ENCODE measurements at places on chromosomes 6 and 20.

DNA sequence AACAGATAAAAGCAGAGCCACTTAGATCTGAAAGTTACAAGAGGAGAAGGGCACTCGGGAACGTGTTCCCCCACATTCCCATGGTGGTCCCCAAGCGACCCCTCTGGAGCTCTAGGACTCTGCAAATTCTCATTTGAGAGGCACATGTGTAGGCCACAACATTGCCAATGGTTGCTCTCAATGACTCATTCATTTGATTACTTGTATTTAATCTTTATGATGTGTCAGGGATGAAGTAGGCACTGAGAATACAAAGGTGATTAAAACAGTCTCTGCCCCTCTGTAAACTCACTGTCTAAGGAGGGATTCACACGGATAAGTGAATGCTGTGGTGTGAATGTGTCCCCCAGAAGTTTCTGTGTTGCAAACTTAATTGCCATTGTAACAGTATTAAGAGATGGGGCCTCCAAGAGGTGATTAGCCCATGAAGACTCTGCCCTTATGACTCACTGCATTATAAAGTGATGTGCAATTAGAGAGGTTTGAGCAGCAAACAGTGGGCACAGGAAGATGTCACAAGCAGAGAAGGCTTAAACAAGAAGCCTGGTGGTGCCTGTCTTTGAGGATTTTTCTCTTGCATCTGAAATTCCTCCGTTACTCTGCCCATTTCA is 34.0 kb upstream of the TRAM2 start:
- no peak for DNase-seq

DNA sequence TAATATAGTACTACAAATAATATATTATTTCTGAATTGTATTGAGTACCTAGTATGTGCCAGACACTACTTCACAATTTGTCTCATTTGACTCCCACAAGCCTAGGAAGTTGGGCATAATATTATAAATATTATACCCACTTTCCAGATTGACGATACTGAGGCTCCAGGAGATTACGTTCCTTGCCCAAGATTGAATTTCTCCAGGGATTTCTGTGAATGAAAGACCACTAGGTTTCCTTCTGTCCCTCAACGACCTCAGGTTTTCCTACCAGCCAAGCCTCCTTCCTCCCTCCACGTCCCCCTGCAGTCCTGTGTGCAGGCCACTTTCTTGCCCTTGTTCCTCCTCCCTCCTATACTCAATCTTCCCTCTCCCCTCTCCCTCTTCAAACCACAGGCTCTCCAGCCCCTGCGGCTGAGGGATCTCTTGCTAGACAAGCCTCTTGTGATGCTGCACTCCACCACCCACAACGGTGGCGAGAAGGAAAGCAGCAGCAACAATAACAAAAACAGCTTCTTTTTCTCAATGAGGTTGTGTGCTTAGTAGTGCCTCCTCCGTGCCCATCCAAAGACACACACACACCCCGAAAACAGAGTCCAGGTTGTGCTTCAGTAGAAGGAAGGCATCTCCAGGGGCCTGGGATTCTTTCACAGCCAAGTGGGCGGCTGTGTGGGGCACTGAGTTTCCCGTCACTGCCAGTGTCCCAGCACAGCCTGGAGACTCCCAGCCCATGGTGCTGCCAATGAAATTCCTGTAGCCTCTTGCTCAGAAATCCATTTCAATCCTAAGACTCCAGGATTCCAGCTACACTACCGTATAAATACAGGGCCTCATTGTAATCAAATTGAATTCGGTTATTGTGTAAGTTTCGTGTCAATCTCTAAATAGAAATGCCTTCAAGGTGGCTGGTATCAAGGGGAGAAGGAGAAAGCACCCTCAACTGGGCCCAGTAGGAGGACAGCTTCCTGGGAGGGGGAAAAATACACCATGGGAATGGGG is 94.4 kb downstream of the NCR2 start:
- no peak for DNase-seq

GRCh38 chr6:36493859-36494258 is 51.1 kb downstream of the KCTD20 start:
- no peak for DNase-seq

DNA sequence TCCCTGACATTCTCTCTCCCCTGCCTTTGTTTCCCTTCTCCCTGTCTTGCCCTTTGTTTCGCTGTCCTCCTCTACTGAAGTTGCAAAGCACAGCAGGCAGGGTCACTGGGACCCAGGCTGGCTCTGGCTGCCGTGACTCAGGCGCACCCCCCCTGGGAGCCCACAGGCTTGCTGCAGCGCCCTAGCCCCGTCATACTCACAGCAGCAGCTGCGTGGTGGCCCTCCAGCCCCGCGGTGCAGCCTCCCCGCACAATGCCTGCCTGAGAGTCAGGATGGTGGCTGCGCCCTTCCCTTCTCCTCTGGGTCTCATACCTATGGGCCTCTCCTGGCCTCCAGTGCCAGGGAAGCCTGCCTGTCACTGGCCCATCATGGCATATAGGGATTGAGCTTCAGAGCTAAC is 41.7 kb downstream of the TXNDC5 start:
- no peak for DNase-seq

- DNase-seq, result no peak
Measured at GRCh38 chr6:53192682-53193188, 44.1 kb upstream of the GCM1 start.

GRCh38 chr6:27141529-27142015 is 105.9 kb upstream of the PRSS16 start:
- no peak for DNase-seq

GRCh38 chr6:26152226-26153101 is 65.2 kb downstream of the HFE start:
- DNase-seq, result no peak

GRCh38 chr6:149454346-149454848 is 30.4 kb downstream of the ZC3H12D start:
- no peak for DNase-seq

DNA sequence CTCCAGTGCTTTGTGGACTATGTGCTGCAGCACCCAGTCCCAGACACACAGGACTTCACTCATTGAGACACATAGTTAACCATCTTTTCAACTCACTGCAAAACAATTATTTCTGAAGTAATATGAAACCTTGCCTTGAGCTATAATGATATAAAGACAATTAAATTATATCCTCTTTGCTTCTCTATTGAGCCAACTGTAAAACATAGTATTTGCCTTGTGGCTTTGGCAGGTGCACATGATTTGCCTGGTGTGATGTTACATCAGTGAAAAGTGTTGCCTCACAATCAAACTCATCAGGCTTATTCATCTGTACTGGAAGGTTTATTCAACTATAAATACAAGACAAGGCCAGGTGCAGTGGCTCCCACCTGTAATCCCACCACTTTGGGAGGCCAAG is 80.6 kb downstream of the NCOA7 start:
- DNase-seq, result no peak

DNA sequence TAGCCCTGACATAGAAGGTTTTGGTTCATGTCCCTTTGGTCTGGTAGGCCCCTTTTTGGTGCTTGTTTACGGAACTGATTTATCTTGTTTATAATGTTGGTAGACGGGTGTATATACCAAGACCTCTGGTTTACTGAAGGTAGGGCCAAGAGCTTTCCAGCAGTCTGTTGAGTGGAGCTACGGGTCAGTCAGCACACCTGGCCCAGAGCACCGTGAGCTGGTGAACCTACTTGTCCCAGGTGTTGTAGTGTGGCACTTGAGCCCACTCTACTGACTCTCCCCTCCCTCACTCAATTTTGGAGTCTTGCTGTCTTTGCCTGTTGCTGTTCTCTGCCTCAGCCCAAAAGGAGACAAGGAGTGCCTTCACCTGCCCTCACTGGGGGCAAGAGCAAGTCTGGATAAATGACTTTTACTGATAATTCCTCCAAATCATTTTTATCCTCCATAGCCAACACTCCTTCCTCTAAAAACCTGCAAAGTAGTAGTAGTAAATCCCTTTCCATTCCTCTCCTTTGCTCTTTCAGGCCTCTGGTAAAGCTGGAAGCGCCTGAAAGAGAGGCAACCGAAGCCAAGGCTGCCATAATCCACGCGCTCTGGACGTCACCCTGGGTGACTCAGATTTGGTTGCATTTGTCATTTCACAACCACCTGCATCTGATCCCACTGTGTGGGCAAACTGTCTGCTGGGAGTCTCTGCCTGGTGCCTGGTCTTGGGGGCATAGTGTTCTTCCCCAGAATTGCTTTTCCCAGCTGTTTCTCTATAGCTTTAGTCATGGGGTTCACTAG is 22.2 kb downstream of the RREB1 start:
- DNase-seq, result no peak

DNA sequence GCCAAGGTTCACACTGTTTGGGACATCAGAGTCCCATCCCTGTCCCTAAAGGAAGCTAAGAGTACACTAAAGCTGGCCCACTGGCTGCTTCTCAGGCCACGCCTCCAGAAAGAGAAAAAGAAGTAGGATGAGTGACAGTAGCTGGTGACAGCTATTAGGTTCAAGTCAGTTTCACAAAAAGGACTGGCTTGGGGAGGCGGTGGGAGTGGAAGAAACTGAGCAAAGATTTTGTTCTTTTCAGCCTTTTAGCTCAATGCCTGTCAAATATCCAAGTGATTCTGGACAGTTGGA is 374.7 kb downstream of the ZFAND3 start:
- DNase-seq, result no peak

DNA sequence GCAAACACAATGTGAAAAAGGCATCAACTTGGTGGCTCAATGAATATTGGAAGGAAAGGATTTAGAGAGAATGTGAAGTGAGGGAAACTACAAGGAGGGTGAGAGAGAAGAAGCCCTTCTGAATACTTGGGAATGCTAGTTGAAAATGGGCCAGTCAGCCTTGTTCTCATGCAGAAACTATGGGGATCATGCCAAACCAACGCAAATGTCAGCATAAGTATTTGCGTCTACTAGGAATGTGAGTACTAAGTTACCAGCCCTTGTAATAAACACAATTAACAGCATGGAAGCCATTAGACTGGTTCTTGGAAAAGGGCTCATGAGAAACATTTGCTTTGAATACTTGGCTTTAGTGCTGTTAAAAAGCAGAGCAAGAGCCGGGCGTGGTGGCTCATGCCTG is 54.9 kb upstream of the AIG1 start:
- DNase-seq, result no peak

GRCh38 chr6:22643780-22644179 is 74.4 kb downstream of the HDGFL1 start:
- no peak for DNase-seq

DNA sequence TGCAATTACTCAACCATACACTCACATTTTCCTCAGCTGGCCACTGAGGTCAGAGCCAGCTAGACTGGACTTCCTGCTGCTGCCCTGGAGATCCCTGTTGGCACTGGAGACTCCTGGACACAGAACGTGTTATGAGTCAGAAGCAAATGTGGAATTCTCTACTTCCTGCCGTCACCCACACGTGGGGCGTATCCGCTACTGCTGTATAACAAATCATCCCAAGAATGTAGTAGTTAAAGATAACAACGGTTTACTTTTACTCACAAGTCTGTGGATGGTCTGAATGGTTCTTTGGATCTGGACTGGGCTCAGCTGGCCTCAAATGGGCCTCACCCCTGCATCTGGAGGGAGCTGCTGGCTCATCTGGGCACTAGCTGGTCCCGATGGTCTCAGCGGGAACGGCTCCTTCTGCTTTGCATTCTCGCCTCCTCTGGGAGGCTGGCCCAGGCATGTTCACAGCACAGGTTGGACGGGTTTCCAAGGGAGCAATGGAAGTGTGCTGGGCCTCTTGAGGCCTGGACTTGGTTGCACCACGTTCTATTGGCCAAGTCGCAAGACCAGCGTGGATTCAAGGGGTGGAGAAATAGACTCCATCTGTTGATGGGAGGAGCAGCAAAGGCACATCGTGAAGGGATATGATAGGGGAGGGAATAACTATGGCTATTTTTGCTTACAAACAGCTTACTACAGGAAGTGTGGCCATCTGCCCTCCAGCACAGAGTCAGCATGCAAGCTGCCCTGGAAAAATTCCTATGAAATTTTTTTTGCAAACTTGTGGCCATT is 118.5 kb downstream of the SNX5 start:
- DNase-seq, result no peak

GRCh38 chr6:22149501-22150367 is 147.1 kb downstream of the PRL start:
- no peak for DNase-seq

GRCh38 chr20:57657535-57658446 is 37.6 kb upstream of the ZBP1 start:
- no peak for DNase-seq

- DNase-seq, result no peak
Measured at GRCh38 chr6:168342636-168343035, 23.1 kb upstream of the DACT2 start.

GRCh38 chr6:10526156-10526555 is 5.0 kb downstream of the GCNT2 start:
- DNase-seq, result no peak

GRCh38 chr20:51938559-51939258 is 136.4 kb upstream of the SALL4 start:
- DNase-seq, result no peak

DNA sequence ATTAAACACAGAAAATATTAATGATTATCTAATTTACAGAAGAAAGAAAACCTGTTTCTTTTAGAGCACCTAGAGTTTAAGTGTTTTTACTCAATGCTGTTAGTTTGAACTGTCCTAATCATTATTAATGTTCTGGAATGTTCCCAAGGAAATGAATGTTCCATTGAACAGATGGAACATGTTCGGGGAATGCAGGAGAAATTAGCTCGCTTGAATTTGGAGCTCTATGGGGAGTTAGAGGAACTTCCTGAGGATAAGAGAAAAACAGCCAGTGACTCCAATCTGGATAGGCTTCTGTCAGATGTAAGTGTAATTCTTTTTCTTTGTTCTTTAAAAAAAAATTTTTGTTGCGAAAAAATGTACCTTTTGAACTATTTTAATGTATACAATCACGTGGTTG is 10.8 kb upstream of the ECT2L start:
- DNase-seq, result no peak

GRCh38 chr6:136012198-136012887 is 160.8 kb downstream of the PDE7B start:
- DNase-seq, result no peak

GRCh38 chr6:71347119-71347518 is 58.5 kb downstream of the OGFRL1 start:
- no peak for DNase-seq

- DNase-seq, result no peak
Measured at GRCh38 chr20:41229259-41229658, 88.3 kb downstream of the ZHX3 start.
